T47D (cell line): ENCODE measurements at places on chromosomes 12 and 14.

DNA sequence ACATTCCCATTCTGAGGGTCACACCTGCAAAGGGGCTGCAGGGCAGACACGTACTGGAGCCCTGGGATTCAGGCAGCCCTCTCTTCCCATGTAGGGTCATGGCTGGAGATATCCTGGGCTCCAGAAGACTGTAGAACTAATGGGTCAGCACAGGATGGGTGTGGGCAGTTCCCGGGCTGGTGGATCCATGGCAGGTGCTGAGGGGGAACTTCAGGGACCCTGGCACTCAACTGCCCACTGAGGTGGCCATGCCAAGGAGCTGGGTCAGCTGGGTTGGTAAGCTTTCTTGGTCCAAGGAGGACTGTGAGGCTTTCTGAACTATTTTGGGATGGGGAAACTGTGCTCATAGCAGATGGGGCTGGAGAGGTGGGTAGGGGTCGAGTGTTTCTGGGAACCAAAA is 183.4 kb upstream of the RTL1 start:
- DNase-seq, result no peak

DNA sequence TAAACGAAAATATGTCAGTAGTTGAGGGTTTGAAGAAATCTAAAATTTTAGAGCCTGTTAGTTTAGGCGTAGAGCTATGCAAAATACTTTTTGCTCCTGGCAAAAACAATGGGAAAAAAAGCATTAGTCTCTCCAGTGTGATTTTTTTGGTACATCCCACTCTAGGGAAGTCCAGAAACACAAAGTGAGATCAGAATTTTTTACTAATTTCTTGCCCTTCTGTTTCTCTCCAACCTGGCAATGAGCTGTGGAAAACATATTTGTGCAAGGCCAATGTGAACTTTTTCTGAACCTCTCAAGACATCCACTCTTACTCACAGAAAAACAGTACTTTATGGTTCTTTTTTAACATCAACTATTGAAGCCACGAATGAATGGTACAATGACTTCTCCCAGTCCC is 56.9 kb upstream of the DCN start:
- DNase-seq, result no peak

DNA sequence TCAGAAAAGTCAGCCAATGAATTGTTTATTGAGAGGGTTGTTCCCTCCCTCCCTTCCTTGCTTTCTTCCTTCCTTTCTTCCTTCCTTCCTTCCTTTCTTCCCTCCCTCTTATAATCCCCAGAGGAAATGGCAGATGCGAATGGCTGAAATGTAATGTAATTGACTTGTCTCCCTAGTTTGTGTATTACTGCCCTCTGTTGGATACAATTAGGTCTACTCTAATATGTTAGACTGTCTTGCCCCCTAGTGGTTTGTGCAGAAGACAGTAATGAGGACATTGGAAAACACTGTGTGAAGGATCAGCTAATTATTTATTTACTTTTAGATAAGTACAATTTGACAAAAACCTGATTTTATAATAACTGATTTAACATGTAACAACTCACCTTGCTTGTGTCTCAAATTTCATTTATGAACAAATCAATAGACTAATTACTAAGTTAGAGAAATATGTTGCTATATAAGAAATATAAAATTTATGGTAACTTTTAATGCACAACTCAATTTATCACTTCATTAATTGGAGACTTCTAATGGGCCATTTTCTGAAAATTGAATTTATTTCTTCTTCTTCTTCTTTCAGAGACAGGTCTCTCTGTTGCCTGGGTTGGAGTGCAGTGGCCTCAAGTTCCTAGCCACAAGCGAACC is 229.8 kb upstream of the LRIG3 start:
- peak; percentile 93 for DNase-seq

GRCh38 chr14:94322648-94323570 is at the start of gene SERPINA6:
Gene SERPINA6 (minus strand): TSS chr14:94323336. CDS start chr14:94314648, 8,688 bp downstream.
- DNase-seq, result no peak

GRCh38 chr12:32264961-32265360 is 134.4 kb upstream of the FGD4 start:
- no peak for DNase-seq
